Smooth muscle cell of the pulmonary artery (primary cell): ENCODE measurements at places on chromosomes 16 and 17. TPM values are rescaled to one million over a fixed set of nuclear protein-coding genes. Genes with fewer than 3 reads are reported as not detected.

TPSG1 gene
- total RNA-seq, result not detected in 2 replicates

CACNG5 gene
- total RNA-seq, result not detected in 2 replicates

KRTAP4-6 gene
- not detected in 2 replicates for total RNA-seq

HES7 gene
- 0.13 TPM in 1 of 2 replicates, not detected in the other for total RNA-seq

HOXB5 gene
- 0.20 and 0.50 TPM in 2 replicates for total RNA-seq

MYOCD gene
- 1.4 and 3.0 TPM in 2 replicates for total RNA-seq

ADGRG3 gene
- total RNA-seq, result not detected in 2 replicates

RHBDL3 gene
- total RNA-seq, result 0.26 TPM in 1 of 2 replicates, not detected in the other

ARHGAP23 gene
- total RNA-seq, result 40.1 and 95.5 TPM in 2 replicates

ZDHHC1 gene
- 8.1 and 10.5 TPM in 2 replicates for total RNA-seq
